ENCODE measurements at places on chromosomes 5 and 9. TPM values are rescaled to one million over a fixed set of nuclear protein-coding genes. Genes with fewer than 3 reads are reported as not detected.

- no peak for DNase-seq
Measured at GRCh38 chr9:70229026-70229425, 29.8 kb upstream of the SMC5 start.

DNA sequence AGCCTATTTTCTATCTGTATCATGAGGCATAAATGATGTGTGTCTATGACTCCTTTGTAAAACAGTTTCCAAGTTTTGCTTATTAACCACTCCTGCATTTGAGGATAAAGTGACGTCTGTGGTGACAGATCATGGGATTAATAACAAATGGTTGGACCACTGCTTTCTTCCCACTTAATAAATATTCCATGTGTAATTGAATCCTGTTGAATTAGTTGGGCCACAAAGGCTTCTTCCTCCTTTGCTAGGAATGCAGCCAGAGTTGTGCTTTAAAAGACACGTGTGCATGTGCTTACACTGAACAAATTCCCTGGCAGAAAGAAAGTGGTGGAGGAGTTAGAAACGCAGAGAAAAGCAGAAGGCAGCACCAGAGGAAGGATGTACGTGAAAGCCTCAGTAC lies 150.2 kb downstream of the ACTBL2 start:
- DNase-seq = no peak

GRCh38 chr9:38118862-38119438 lies 49.9 kb upstream of the SHB start:
- DNase-seq = peak; percentile 29

DNA sequence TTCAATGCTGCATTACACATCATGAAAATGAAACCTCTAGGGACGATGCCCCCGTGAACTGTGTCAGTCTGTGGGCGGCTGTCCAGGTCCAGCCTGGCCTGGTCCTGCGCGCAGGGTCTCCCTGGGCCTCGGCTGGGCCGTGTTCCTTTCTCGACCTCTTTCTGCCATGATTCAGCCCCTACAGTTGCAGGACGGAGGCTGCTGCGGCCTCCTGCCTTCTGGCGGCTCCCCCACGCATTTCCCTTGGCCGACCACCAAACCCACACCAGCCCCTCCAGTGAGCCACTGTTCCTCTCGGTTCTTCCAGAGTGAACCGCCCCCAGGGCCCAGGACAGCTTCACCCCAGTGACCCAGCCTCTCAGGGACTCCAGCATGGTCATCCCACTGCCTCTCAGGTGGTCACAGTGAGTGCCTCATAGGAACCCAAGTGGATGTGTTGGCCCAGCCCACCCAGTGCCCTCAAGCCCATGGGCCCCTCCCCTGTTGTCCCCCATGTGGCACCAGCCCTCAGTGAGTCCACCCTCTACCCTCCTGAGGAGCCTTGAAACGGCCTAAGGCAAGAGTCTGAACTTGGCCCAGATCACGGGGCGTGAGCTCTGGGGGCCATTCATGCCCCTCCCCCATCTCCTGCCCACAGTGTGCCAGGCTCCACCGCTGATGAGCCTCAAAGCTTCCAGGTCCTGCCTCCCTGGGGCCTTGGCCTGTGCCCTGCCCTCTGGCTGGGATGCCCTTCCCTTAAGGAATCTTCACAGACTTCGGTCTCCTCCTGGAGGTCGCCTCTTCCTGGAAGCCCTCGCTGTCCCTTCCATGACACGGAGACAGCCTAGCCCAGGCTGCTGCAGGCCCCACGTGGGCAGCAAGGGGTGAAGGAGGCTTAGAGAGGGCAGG lies 10.0 kb upstream of the CLIC3 start:
- DNase-seq = no peak

- peak; percentile 76 for DNase-seq
Measured at GRCh38 chr5:93578813-93579691, 2.0 kb downstream of the NR2F1-AS1 start.

GRCh38 chr5:169149317-169149716 lies 151.6 kb downstream of the SLIT3 start:
- DNase-seq = no peak

GRCh38 chr5:59358005-59358861 lies 535.3 kb downstream of the PDE4D start:
- DNase-seq = no peak

DNA sequence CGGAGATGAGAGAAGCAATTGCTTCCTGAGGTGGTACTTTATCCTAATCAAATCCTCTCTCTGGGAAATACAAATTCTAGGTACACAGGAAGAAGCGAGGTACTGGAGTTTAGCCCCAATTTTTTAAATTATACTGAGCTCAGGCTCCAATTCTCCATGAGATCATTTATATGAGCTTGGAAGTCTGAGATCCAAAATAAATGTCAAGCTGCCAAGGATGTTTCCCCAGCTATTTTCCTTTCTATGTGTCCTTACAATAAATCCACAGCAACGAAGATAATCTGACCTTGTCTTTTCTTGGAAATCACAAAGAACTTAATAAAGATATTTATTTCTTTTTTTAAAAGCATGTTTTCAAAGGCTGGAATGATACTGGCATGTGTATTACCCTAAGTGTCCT lies 597.3 kb downstream of the GABRG2 start:
- no peak for DNase-seq

DNA sequence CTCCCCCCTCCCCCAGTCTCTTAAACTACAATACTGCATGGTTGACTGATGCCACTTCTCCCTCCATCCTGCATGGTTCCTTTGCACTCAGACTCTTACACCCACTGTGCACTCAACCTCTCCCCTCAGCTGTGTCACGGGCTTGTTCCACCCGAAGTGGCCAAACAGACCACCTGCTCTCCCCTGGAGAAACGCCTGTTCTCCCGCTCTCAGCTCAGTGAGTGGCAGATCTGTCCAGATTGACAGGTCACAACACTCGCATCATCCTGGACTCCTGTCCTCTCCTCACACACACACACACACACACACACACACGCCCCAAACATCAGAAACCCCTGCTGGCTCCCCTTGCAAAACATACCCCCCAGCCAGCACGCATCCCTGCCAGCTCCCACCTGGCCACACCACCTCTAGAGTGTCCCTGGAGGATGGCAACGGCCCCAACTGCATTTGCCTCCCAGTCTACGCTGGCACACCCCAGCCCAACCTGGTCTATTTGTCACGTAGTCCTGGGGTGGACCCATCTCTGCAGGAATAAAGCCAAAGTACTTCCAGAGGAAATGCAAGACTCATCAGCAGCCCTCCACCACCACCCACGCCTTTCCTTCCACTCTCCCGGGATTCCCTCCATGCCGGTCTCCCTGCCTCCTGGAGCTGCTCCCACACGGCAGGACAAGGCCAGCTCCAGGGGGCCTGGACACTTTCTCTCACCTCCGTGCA lies 2.9 kb downstream of the OR2V1 start:
- no peak for DNase-seq

Gene ECM2
- 12.7 TPM for total RNA-seq

DNA sequence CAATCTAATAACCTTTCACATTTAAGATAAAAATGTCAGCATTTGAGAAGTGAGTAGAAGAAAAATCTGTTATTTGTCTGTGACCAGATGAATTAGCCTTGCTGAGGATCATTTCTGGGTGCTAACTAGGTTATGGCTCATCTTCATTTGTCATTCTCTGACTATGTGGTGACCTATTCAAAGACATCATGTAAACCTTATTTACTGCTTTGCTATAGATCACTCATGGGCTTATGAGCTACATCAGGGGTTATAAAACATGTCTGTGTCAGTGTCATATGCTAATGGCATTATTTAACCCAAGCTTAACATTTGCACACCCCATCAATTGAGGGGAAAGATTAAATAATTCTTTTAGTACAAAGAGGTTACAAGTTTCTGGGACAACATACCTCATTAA lies 555.5 kb upstream of the CYLC2 start:
- DNase-seq = no peak

DNA sequence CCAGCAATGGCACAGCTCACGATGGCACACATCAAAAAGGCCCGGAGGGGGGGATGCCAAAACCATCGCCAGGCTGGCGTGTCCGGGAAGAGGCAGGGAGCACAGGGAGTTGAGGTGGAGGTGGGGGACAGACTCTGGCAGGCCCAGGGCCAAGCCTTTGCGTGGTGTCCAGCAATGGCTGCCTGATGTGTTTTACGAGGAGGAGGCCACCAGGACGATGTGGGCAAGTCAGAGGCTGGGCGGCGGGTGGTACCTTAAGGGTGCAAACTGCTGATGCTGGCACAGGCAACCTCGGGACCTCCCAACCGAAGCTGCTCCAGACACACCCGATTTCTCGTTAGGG lies 4.7 kb downstream of the VAV2 start:
- DNase-seq = no peak

DNA sequence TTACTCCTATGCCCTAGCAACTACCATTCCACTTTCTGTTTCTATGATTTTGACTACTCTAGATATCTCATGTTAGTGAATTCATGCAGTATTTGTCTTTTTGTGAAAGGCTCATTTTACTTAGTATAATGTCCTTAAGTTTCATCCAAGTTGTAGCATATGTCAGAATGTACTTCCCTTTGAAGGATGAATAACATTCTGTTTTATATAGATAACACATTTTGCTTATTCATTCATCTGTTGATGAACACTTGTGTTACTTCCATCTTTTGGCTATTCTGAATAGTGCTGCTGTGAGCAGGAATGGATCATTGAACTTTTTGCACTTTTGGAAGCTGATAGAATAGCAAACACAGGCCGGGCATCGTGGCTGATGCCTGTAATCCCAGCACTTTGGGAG lies 140.2 kb upstream of the MYO10 start:
- no peak for DNase-seq

Gene FST
- total RNA-seq = 3.4 TPM

- no peak for DNase-seq
Measured at GRCh38 chr5:93101661-93102060, 479.4 kb downstream of the NR2F1-AS1 start.

DNA sequence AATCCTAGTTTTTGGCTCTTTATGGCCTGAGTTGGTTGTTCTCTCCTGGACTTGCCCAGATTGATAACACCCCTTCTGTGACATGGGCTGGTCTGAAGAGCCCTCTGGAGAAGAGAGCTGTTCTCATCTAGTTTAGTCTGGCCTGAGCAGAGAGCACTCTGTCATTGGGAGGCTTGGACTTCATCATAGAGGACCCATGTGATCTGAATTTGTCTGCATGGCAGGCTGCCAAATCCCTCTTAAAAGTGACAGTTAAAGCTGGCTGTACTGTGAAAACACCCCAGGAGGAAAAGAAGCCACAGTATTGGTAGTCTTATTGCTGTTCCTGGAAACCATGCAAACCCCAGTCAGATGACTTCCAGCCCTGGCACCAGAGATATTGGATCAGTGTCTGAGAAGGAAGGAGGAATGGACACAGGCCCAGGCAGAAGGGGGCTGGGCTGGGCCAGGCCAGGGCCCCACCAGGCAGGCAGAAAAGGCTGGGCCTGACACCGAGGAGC lies 3.7 kb upstream of the WDR31 start:
- peak; percentile 97 for DNase-seq

DNA sequence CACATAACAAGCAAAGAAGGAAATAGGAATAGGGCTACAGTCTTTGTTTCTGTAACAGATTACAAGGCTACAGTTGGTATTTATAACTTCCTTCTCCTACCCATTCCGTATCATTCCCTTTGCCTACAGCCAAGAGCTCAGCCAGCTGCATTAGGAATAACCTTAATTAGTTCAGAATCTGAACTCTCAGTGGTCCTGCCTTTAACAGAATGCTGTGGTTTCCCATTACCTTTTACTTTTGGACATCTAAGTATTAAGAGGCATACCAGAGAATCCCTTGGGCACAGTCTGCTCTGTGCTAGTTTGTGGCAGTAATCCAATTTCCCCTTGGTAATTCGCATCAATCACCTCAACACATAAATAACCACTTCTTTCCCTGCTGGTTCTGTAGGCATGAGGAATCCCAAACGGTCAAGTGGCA lies 44.2 kb downstream of the PKD2L2 start:
- DNase-seq = no peak

DNA sequence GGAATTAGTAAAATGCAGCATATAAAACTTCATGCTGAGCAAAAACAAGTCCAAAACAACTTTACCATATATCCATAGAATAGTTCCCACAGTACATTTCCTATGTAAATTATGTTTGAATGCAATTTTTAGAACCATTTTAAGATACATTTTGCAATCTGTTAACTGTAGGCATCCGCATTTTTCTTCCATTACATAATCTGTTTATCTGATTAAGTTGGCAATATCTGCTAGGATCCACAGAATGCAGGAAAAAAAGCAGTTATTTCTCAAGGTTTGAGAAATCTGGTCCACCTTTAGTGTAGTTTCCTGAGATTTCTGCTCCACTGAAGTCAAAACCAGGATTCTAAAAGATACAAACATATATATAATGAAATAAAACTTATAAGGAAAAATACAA lies 6.2 kb downstream of the NUDCD2 start:
- DNase-seq = no peak

DNA sequence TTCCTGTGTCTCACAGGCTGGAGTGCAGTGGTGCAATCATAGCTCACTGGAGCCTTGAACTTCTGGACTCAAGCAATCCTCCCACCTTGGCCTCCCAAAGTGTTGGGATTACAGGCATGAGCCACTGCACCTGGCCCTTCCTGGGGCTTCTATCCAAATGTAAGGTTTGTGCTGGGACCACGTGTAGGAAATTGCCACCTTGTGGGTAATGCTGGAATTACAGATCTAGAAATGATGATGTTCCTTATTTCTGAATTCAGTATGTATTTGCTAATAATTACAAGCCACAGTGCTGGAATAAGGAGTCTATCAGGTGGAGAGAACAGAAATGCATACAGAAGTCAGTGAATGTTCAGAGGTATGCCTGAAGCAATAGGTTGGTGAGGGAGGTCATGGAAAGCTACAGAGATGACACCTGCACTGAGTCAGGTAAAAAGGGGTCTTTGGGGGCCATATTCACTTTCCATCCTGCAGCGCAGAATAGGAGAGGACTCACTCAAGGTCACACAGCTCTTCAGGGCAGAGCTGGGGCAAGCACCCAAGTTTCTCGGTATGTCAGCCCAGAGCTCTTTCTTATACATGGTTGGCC lies 8.8 kb upstream of the IGFBPL1 start:
- no peak for DNase-seq

GRCh38 chr9:109717342-109717741 lies 62.7 kb upstream of the PALM2AKAP2 start:
- DNase-seq = no peak

All from adrenal gland (tissue), 19 donors.